Mesothelial cell of epicardium (in vitro differentiated cells): ENCODE measurements at places on chromosomes 1 and 21.

GRCh38 chr21:25646474-25646873 is 7.4 kb downstream of the JAM2 start:
- H3K36me3 ChIP-seq, result no peaks in the 10 kb centered on the region
- no peak overlapping the region for H3K4me3 ChIP-seq
- H3K4me1 ChIP-seq, result no peaks in the 10 kb centered on the region

- no peak overlapping the region for H3K4me3 ChIP-seq
- H3K27me3 ChIP-seq, result no peaks in the 10 kb centered on the region
- peaks cover under 1% of the 10 kb centered on the region for H3K4me1 ChIP-seq
- H3K27ac ChIP-seq, result no peak overlapping the region
These were observed 99.6 kb downstream of the ATP6V1G3 start for GRCh38 chr1:198440842-198441241.

GRCh38 chr1:94095744-94096469 is 25.0 kb downstream of the ABCA4 start:
- peaks cover 97% of the 10 kb centered on the region for H3K4me1 ChIP-seq
- peak overlapping the region; percentile 99 for H3K27ac ChIP-seq
- DNase-seq, result no peak
- no peaks in the 10 kb centered on the region for H3K27me3 ChIP-seq
- no peaks in the 10 kb centered on the region for H3K36me3 ChIP-seq

DNA sequence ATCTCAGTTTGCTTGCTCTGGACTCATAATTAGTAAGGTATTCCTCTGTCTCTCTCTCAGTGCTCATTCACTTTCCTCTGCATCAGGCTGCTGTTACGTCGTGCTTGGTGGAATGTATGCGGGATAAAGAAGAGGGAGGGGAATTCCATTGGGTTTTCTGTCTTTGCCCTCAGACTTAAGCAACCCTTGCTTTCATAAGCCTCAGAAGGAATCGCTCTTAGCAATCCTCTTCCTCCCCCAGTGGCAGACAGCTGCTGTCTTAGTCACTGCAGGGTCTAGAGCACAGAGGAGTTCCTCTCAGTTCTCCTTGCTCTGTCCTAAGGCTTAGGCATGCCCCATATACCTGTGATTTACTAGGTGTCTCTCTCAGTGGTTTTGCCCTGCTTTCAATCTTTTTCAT is 19.1 kb upstream of the NTMT2 start:
- no peak for DNase-seq
- H3K4me3 ChIP-seq, result no peak overlapping the region
- H3K27ac ChIP-seq, result peak overlapping the region; percentile 2
- H3K27me3 ChIP-seq, result no peaks in the 10 kb centered on the region

GRCh38 chr1:206469933-206470691 is at the start of gene IKBKE:
IKBKE (plus strand) TSS chr1:206470476; CDS start chr1:206473228, 2,752 bp downstream.
- peaks cover 22% of the 10 kb centered on the region for H3K27me3 ChIP-seq
- H3K4me1 ChIP-seq, result peaks cover 45% of the 10 kb centered on the region
- H3K36me3 ChIP-seq, result peaks cover 7% of the 10 kb centered on the region
- peak within 1 kb of the TSS; percentile 64 for H3K27ac ChIP-seq

GRCh38 chr1:223312273-223312672 is 51.7 kb downstream of the SUSD4 start:
- H3K36me3 ChIP-seq, result no peaks in the 10 kb centered on the region
- no peak overlapping the region for H3K27ac ChIP-seq
- H3K4me3 ChIP-seq, result no peak overlapping the region
- H3K27me3 ChIP-seq, result peaks cover 14% of the 10 kb centered on the region
- no peak for DNase-seq

GRCh38 chr1:33576821-33577599 is 104.6 kb downstream of the ZSCAN20 start:
- no peaks in the 10 kb centered on the region for H3K36me3 ChIP-seq
- H3K4me3 ChIP-seq, result no peak overlapping the region
- H3K27me3 ChIP-seq, result peaks cover 56% of the 10 kb centered on the region
- no peak overlapping the region for H3K27ac ChIP-seq
- DNase-seq, result no peak

DNA sequence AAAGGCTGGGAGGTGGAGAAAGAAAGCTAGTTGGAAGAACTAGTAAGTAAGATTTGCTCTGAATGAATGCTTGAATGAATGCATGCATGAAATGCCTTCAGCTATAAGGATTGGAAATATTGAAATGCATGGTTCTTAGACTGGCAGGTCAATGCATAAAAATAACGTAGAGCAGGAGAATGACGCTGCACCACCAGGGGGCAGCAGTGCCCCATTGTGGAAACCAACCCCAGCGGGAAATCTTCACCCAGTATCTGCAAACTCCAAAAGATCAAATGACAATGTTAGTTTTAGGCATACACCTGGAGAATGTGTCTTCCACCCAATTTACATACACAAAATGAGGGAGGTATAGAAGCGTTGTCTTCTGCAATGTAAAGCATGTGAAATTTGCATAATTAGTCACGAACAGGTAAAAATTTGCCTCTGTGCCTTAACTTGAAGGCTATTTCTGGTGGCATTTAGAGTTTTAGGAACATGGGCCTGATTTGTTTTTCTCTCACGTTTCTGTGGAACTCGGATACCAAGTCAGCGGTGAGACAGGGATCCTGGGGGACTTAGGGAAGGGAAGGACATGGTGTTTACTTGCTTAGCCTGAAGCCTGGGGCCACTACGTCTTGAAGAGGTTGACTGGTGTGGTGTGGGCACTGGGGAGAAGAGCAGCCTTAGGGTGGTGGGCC is 78.6 kb downstream of the HHAT start:
- H3K4me3 ChIP-seq, result no peak overlapping the region
- H3K4me1 ChIP-seq, result no peaks in the 10 kb centered on the region
- H3K27ac ChIP-seq, result no peak overlapping the region
